Natural killer cell (primary cell): ENCODE measurements at places on chromosomes 12 and 14. TPM values are rescaled to one million over a fixed set of nuclear protein-coding genes. Genes with fewer than 3 reads are reported as not detected.

PTPRO gene
- 0.53 TPM for total RNA-seq

TGFB3 gene
- 10.6 TPM for total RNA-seq

DNA sequence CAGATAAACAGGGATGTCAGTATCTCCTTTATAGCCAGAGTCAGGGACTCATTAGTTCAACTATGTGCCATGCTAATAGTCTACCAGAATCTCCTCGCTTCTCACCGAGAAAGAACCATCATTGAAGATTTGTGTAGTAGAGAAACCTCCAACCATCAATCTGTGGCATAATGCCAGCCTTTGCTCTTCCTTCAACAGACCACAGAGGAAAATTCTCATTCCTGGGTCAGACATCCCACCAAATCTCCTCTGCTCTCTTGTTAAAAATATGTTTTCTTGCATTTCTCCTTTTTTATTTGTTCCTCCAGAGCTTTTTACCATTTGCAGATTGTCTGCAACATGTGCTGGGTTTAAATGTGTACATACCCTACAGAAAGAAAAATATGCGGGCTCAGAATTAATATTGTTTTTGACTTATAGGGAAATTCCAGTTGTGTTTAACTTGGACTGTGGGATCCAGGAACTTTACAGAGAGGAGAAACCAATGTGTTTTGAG lies 64.9 kb downstream of the LLPH start:
- no peak for DNase-seq

DNA sequence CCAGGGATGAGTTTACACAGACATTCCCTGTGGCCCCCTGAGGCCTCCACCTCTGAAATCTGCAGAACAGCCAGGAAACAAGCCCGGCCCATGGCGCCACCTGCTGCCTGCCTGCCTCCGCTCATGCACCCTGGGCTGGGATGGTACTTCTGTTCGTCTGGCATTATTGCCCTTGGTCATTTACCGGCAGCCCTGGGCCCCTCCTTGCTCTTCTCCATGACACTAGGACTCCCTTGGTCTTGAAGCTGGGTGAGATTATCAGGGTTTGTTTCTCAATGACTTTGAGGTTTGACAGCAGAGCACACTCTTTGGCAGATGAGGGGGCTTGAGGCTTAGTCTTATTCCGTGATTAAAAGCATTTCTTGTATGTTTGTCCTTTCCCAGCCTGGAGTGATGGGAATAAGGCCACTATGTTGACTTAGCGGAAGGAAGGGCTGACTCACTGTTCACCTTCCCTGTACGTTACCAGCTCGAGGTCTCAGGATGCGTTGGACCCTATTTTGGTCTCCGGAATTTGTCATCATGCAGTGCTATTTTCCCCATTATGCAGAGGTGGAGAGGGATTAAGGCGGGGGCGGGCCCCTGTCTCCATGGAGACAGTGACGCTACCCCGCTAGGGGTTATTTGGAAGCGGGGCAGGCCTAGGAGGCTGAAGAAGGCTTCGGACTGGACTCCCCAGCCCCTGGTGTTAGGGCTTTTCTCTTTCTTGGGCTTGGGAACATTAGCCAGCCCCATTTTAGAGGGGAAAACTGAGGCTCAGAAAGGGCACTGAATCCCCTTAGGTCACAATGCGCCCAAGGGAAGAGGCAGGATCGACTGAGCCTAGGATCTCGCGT lies 706 bp upstream of the PEX5 start:
- DNase-seq, result peak; percentile 62

DNA sequence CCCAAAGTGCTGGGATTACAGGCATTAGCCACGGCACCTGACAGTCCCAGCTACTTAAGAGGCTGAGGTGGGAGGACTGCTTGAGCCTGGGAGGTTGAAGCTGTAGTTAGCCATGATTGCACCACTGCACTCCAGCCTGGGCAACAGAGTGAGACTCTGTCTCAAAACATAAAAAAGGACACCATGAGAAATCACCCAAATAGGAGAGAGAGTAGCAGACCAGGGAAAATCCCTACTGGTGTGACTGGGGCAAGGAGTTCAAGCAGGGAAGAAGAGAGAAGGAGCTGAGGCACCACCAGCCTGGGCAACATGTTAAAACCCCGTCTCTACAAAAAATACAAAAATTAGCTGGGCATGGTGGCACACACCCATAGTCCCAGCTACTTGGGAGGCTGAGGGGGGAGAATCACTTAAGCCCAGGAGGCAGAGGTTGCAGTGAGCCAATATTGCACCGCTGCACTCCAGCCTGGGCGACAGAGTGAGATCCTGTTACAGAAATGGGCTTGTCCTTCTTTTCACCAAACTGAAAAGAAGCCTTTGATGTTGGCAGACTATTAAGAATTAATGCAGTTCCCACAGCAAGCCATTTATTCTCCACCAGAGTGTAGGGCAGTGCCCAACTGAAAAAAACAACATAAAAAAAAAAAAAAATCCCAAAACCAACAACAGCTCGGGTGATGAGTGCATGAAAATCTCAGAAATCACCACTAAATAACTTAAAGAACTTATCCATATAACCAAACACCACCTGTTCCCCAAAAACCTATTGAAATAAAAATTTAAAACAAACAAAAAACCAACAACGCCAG lies 4.5 kb upstream of the SRSF9 start:
- no peak for DNase-seq

- no peak for DNase-seq
Observed at GRCh38 chr14:77111021-77111420, 13.0 kb downstream of the CIPC start.

- no peak for DNase-seq
Observed at GRCh38 chr14:87623616-87624015, 369.4 kb downstream of the GALC start.

GRCh38 chr12:126191031-126191891 lies 1126.0 kb downstream of the AACS start:
- DNase-seq, result no peak

GRCh38 chr12:28171356-28172060 lies 18.7 kb upstream of the CCDC91 start:
- DNase-seq, result no peak

DNA sequence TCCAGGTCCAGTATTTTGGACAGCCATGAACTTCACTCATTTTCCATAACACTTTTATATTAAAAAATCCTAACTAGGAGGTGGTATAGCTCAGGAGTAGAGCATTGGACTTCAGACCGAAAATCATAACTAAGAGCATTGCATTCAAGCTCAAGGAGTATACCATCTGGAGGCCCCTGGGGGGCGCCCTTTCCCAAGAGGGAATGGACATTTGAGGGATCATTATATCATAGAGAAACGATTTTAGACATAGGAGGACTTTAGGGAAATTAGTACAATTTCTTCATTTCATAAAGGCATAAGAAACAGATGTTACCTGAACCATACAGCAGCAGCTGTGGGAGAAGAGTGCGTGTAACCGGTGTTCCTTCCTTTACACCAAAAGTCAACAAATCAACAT lies 5.2 kb upstream of the ATG14 start:
- peak; percentile 35 for DNase-seq

RAPGEF3 gene
- 0.73 TPM for total RNA-seq

DNA sequence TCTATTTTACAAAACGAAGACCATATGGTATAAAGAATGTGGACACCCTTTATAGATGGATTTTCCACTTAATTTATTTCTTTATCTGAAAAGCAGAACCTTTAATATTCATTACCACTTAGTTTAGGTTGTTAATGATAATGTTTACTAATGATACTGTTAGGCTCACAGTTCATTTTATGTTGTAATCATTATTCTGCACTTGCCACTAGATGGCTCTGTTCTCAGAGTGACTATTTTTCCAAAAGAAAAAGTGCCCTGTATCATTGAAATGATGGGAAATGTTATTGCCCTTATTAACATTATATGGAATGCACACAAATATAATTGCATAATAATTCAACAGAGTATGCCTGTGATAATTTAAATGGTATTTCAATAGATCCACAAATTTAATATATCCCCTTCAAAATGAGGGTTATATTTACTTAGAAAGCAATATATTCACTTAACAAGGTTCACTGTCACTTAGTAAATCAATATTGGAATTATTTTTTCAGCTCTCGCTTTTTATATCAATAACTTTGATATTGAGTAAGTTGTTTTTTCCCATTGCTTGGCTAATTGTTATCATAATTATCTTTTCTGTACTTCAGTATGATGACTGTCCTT lies 95.7 kb downstream of the PDE3A start:
- DNase-seq, result no peak

GRCh38 chr12:39685854-39686657 lies 66.5 kb upstream of the ABCD2 start:
- peak; percentile 21 for DNase-seq

DNA sequence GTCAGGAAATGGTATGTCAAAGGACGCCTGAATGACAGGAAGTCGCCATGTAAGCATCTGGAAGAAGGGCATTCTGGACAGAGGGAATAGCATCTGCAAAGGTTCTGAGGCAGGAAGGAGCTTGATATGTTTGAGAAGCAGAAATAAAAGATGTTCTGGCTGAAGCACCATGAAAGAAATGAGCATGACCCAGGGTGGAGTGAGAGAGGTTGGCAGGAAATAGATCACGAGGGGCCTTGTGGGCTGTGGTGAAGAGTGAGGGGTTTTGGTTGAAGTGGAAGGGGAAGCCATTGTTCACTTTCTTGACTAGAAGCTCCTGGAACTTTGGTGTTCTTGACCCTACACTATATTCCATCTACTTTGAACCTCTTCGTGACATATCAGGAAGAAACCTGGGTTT lies 99.4 kb upstream of the PARP11 start:
- DNase-seq, result peak; percentile 63

- DNase-seq, result no peak
Observed at GRCh38 chr12:90916516-90916915, 38.5 kb downstream of the CCER1 start.

KLHL42 gene
- 14.7 TPM for total RNA-seq

DNA sequence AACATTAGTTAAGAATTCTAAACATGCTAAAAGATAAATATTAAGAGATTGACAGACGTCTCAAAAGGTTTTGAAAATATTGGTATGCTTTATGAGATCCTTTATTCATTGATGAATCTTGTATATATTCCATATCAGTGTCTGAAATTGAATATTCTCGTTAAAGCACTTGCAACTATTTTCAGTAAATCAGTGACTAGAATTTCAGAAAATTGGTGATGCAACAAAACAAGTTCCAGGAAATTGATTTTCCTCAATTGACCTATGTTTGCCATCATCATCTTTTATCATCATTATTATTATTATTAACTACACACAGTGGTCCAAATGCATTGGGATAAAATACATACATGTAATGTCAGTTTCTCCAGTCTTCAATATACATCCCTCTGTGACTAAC lies 453.6 kb downstream of the CCER1 start:
- no peak for DNase-seq

OAS1 gene
- 21.1 TPM for total RNA-seq

- no peak for DNase-seq
Observed at GRCh38 chr14:69268763-69269162, 8.8 kb downstream of the GALNT16 start.

- no peak for DNase-seq
Observed at GRCh38 chr14:74579447-74580274, 32.4 kb downstream of the LTBP2 start.

GRCh38 chr14:102285106-102285505 lies 19.9 kb downstream of the MOK start:
- no peak for DNase-seq

DNA sequence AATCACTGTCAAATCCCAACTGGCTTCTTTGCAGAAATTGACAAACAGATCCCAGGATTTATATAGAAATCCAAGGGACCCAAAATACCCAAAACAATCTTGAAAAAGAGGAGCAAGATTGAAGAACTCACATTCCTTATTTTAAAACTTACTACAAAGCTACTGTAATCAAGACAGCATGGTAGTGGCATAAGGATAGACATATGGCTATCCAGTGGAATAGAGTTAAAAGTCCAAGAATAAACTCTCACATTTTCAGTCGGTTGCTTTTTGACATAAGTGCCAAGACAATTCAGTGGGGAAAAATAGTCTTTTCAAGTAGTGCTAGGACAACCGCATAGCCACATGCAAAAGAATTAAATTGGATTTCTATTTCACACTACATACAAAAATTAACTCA lies 81.0 kb upstream of the HOXC13 start:
- DNase-seq, result no peak
